ENCODE measurements at places on chromosomes 12 and 14.
A peak's percentile ranks its signal among the peaks of the same experiment; 100 is the strongest.

DNA sequence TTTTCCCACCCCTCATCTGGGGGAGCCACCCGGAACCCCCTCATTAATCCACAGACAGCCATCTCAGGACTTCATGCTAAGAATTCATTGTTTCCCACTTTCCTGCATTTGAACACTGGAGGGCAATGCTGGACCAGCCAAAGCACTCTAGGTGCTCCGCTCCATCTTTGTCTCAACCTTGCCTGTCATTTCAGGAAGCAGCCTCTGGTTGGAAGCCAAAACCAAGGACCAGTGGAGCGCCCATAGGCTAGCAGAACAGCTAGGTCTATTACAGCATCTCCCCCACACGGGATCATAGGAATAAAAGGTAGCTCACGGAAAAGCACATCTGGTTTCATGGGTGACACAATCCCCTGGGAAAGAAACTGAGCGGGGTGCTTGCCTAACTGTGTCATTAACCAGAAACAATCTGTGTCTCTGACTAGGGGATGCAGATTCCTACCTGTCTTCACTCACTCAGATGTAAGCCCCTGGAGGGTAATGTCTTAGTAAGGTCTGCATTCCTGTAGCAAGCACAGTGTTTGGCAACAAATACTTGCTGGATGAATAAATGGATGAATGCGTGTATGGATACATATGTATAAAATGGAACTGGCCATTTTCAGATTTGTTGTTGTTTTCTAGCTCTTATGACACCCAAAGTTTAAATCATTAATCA is 197.0 kb downstream of the DAD1 start:
- DNase-seq, result no peak

GRCh38 chr14:41423503-41423902 is 183.2 kb upstream of the LRFN5 start:
- no peak for DNase-seq

GRCh38 chr12:115810122-115810901 is 467.2 kb downstream of the MED13L start:
- no peak for DNase-seq

DNA sequence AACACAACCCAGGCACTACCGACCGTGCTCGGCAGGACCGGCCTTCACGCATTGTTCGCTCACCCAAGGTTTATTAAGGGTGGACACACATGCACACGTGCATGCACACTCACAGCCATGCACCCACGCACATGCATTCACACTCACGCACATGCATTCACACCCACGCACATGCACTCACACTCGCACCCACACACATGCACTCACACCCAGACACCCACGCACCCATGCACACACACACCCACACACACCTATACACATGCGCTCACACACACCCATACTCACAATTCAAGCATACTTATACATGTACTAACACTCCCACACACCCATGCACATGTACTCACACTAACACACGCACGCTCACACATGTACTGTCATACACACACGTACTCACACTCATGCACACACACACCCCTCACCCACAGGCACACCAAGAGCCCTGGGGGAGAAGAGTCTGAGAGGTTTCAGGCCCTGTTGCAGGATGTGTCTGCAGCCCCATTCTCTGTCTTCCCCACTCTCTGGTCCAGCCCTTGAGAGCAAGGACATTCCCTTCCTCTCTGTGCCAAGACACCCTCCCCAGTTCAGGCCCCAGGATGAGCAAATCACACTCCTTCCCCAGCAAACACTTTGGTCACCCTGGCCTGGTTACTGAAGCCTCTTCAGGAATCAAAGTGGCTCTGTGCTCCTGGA is 49.4 kb upstream of the BCL11B start:
- DNase-seq, result no peak

DNA sequence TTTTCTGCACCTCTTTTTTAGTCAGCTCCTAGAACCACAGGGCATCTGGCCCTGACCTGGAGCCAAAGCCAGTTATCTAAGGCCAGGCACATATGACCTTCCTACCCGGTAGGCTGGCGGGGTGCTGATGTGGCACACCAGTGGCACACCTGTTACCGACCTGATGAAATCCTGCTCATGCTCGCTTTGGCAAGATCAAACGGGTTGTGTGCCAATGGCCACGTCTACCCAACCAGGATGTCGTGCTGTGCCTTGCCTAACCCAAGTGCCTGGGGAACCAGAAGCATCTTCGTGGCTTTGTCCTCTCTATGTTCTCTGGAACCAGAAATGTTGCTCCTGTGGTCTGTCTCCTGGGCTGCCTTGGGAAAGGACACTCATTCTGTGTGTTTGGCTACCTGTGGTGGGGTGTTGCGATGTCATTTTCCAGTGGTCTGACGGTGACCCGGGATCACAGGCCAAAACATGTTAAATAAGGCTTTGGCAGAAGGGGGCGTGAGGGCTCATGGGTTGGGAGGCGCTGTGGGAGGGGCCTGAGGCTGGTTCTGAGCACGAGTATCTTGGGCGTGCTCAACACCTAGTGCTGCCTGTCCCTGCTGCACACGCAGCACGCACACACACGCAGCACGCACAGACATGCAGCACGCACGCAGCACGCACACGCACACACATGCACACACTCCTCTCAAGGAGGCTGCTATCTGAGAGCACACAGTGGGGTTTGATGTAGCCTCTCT is 27.9 kb downstream of the CCNK start:
- DNase-seq, result no peak

DNA sequence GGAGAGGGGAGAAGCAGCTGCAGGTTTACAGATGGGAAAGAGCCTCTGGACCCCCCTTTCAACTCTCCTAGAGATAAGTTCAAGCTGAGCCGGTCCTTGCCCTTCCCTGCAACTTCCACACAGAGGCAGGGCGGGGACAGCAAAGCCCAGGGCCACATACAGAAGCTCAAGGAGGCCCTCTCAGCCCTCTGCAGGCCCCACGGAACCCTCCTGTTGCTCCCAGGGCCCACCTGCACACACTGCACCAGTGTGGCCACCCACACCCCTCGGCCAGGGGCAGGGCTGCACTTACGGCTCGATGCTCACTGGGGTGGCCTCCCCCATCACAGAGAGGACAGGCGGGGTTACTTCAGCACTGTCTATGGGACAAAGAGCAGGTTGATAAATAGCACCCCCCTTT is 13.0 kb upstream of the PNMA1 start:
- DNase-seq, result no peak

DNA sequence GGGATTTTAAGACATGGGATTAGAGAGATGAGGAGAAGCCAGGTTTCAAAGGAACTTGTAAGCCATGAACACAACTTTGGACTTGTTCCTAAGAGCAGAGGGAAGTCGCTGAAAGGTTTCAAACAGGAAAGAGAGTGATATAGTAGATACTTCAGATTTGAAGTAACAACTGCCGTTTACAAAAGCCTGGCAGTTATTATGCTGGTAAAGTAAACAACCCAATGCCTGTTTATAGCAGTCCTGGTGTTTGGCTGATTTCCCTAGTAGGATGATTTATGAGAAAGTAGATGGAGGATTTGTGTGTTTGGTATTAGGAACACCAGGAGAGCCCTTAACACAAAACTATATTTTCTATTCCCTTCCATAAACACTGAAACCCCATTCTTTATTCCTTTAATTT is 285.7 kb downstream of the RMST start:
- DNase-seq, result no peak

GRCh38 chr12:125657681-125658080 is 592.4 kb downstream of the AACS start:
- no peak for DNase-seq

DNA sequence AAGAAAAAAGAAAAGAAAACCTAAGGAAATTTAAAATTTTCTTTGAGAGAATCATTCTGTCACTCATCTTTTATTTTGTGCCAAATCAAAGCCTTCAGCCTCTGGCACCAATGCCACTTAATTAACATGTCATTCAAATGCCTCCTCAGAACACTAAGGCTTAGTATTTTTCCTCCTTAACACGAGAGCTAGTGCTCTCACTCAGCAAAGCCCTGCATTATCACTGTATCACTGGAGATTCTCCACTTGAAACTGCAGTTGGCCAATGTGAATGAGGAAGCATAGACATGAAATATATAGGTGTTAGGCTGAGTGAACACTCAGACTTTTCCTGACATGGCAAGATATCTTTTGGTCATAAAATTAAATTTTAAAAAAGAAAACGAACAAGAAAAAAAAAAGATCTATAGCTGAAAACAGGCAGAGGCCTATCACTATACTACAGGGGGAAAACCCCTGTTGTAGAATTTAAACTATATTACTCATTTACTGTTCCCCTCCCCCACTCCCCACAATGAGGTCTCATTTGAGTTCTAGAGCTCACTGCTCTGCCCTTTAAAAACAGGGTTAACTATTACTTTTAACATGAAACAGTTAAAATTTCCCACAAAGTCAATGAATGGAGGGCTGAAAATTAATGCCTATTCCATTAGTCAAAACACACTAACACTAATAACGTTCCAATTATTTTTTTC is 5.1 kb downstream of the MBIP start:
- peak; percentile 41 for DNase-seq

- DNase-seq, result no peak
Measured at GRCh38 chr12:15733136-15733535, 56.1 kb downstream of the EPS8 start.

Measured in activated CD8-positive, alpha-beta memory T cell treated with anti-CD3 and anti-CD28 coated beads, Interleukin-2, amount 10 ng/mL, durations not matched to agents 7 days and 5 days (primary cell).